ENCODE measurements at places on chromosomes 2 and 18.
A peak's percentile ranks its signal among the peaks of the same experiment; 100 is the strongest.

- peak; percentile 22 for DNase-seq
These were observed 26.8 kb downstream of the SERPINB4 start for GRCh38 chr18:63617049-63617914.

DNA sequence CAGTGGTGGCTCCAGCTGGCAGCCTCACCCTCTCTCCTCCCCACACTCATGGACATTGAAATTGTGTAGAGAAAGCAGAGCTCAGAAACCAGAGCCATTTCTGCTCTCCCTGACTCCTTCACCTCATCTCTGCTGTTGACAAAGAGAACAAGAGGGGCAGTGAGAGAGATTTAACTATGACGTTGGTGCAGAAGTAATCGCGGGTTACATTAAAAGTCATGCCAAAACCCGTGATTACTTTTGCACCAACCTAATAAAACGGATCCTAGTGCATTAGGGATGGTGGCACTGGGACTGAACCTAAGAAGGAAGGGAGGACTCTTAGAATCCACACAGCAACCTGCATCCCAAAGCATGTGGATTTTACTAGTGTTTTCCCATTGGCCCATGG lies 113.3 kb upstream of the CDC42EP3 start:
- no peak for DNase-seq

DNA sequence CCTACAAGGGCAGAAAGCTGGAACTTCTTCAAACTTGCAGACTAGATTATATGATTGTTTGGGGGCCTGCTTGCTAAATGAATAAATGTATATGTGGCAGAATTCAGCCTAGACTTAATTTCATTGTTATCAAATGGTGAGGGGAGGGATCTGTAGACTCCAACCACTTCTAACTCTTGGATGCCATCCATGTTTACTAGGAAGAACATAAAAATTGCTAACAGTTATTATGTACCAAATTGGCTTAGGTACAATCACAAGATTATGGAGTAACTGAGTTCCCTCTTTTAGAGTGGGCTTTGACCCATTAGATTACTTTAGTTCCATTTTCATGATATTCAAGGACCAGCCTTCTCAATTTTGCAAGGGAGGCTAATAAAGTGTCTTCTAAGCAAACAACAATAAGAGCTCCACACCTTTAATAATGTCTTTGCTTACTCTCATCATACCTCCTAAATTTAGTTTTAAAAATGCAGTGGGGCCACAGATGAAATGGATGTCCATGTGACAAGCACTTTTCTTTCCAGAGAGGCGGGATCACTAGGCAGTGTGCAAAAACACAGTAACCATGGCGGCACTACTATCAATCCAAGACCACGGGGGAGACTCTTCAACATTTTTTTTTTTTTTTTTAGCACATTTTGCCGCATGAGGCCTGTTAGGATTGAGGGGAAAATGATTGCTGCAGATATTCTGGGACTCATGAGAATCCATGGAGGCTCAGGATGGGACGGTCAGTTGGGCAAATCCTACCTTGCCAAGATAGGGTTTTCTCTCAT lies 217.6 kb upstream of the SPRED2 start:
- DNase-seq: no peak

DNA sequence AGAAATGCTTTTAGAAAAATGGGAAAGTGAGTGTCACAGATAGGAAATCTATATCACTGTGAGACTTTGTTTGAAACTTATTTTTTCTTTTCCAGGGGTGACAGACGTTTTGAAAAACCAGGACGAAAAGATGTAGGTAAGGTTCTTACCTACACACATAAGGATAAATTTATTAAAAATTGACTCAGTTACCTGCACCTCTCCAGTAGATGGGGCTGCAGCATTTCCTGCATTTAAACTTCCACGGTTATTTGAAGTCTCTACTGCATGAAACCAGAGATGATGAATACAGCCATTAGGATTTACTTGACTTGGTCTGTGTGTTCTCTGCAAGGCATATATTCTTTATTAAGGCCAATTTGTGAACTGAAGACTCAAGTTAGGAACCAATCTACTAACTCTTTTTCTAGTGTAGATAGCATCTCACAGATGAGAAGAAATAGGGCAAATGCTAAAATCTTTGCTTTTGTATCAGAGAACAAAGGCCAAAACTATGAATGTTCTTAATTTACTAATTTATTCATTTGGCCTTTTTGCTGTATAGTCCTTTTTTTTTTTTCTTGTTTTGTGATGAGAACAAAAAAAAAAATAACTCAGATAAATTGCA lies 15.0 kb downstream of the KCNJ13 start:
- peak; percentile 63 for DNase-seq

DNA sequence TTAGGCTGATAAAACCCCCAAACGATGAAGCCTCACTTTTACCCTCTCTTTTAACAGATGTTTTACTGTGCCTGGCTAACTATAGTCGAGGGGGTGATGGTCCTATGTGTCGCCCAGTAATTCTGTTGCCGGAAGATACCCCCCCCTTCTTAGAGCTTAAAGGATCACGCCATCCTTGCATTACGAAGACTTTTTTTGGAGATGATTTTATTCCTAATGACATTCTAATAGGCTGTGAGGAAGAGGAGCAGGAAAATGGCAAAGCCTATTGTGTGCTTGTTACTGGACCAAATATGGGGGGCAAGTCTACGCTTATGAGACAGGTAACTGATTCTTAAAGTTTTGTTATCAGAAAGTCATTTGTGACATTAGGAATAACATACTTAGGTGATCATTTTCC lies 20.4 kb downstream of the MSH6 start:
- DNase-seq: no peak

Data from hematopoietic multipotent progenitor cell treated with erythropoietin and hydrocortisone succinate and interleukin-3 and kit ligand, for 4 days (in vitro differentiated cells).